ENCODE measurements at places on chromosomes 3 and 15. TPM values are rescaled to one million over a fixed set of nuclear protein-coding genes. Genes with fewer than 3 reads are reported as not detected.

COL6A5 gene
- not detected for total RNA-seq

COL6A6 gene
- total RNA-seq, result 18.6 TPM

GLT8D1 gene
- 71.1 TPM for total RNA-seq

GXYLT2 gene
- 47.8 TPM for total RNA-seq

SPSB4 gene
- total RNA-seq, result not detected

KLF15 gene
- 3.2 TPM for total RNA-seq

PCYT1A gene
- total RNA-seq, result 80.8 TPM

GABRB3 gene
- 2.2 TPM for total RNA-seq

CCR8 gene
- total RNA-seq, result not detected

PEX5L gene
- 0.27 TPM for total RNA-seq

FYCO1 gene
- total RNA-seq, result 57.8 TPM

RLBP1 gene
- total RNA-seq, result not detected

TERC gene
- total RNA-seq, result 124 TPM

ANKRD34C gene
- not detected for total RNA-seq

ECE2 gene
- not detected for total RNA-seq

FBXL22 gene
- total RNA-seq, result 0.54 TPM

SLCO2A1 gene
- total RNA-seq, result under 0.01 TPM

ZNF80 gene
- not detected for total RNA-seq

GP9 gene
- not detected for total RNA-seq
